Hippocampal formation (tissue), 2 donors: ENCODE measurements at places on chromosomes 12 and 14.

- peak; percentile 66 for DNase-seq
These were observed 386.7 kb upstream of the NOVA1 start for GRCh38 chr14:26984311-26985177.

- no peak for DNase-seq
These were observed 26.8 kb downstream of the AREL1 start for GRCh38 chr14:74685921-74686678.

GRCh38 chr14:53147208-53147607, 5.9 kb downstream of the DDHD1 start:
- no peak for DNase-seq

- no peak for DNase-seq
These were observed 170.5 kb downstream of the TSPAN9 start for GRCh38 chr12:3247629-3248161.

DNA sequence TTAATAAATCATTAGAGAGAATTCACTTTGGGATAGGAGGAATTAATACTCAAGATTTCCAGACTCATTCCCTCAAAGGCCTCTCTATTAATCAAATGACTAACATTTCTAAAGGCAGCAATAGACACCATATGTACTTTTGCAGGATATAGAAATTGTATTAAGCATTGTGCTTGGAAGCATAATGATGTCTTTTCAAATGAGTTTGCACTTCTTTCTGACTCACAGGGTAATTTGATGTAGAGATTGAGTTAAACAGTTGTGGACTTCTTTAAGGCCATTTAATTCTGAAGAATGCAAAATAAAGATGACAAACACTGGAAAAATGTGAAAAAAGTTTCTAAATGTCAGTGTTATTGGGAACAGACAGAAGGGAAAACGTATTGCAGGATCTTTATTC, 63.4 kb upstream of the CSRP2 start:
- DNase-seq: no peak

DNA sequence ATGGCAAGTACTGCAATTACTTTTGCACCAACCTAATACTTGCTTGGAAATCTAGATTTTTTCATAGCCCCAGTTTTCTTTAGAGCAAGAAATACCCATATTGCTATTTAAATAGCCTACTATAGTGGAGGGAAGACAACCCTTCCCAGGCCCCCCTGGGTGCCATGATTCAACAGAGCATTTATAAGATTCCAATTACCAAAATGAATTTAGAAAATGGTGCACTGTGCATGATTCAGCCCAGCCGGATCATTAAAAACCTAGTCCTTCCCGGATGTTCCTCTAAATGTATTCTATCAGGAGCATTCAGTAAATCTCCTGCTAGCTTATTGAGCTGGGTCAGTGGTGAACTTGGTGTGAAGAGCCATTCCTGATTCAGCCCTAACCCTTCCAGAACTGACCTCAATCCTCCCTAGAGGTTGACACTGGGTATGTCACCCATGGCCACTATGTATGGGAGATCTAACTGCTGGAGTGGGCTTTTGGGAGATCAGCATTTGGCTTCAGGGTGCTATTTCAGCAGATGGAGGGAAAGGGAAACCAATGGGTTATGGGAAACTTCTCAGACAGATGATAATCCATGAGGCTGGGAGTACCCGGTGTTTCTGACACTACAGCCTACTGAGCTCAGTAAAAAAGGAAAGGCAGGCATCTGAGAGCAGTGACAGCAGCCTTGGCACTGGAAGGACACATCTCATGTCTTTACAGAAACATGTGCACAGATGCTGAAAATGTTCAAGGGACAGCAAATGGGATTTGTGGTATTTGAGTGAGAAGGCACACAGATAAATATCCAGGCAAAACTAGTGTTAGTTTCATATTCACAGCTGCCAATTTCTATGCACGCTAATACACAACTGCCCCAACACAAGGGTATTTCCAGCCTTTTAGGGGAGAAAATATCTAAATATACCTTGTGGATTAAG, 258.9 kb downstream of the DPF3 start:
- DNase-seq: no peak

DNA sequence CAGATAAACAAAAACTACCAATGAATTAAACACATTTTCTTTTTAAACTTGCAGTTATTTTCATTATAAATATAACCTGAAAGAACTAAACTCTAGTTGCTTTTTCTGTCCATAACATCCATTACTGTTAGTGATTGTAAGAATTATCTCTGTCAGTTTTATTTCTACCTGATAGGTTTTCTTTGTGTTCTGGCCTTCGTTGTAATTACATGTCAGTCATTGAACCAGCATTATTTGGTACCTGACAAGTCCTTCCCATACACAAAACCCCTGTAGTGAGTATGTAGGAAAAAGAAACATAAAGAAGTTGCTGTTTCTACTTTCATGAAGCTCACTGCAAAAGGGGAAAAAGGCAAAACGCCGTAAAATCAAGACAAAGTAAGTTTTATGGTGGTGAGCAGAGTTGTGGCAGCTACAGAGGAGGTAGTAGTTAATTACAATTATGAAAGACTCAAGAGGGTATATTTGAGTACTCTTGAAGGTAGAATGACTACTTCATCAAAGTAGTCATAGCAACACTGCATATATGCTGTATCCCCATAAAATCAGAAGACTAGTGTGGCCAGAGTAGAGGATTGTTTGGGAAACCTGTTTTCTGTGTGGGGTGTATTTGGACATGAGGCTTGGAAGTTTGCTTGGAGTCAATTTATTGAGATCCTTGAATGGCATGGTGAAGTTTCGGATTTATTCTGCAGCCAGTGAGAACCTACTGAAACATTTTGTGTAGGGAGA, 102.8 kb downstream of the SLC5A8 start:
- DNase-seq: no peak

- DNase-seq: no peak
These were observed 360.9 kb downstream of the RPL10L start for GRCh38 chr14:46290706-46291105.

- DNase-seq: no peak
These were observed 35.6 kb upstream of the ANKS1B start for GRCh38 chr12:100020370-100020769.

DNA sequence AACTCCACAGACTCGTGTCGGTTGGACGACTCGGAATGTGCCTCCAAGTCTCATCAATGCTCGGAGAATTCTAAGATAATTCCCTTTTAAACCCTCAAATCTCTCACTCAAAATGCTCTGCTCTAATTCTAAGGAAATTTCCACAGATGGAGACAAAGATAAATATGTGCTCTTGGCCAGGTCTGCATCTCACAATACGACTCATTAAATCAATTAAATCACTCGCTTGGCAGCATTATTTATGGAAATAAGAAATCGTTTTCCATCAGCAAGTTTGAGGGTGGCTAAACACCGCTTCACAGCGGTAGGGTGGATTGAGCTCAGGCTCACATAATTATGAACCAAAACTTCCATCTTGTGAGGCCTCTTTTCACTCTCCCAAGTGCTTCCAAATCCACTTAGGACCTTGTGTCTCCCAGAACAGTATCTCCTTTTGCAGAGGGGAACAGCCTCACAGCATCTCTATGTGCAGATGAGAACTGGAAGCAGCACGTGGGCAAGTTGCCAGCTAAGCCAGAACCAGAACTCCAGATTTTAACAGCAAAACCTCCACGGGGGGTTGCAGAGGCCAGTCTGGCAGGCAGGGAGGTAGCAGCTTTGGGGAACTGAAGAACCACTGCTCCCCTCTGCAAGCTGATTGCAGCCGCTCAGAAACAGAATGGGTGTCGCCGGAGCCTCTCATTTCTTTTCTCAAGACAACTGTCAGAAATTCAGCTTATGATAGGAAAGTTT, 43.8 kb downstream of the RIMBP2 start:
- DNase-seq: no peak

DNA sequence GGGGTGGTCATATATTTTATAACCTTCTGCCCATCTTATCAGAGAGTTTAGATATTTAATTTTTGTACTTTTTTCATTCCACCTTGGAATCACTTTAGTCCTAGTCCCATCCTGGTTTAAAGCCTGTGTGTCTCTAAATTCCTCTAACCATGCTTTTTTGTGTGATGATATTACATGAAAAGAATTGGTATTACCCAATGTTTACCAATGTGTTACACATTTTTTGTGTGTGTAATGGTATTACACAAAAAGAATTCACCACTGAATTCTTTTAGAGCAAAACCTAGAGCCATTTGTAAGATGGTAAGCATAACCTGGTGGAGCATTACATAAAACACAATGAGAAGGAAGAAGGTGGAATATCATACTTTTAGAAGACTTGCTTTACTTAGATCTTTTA, 77.5 kb downstream of the FAR2 start:
- DNase-seq: no peak
